ENCODE measurements at places on chromosomes 12 and 14.

DNA sequence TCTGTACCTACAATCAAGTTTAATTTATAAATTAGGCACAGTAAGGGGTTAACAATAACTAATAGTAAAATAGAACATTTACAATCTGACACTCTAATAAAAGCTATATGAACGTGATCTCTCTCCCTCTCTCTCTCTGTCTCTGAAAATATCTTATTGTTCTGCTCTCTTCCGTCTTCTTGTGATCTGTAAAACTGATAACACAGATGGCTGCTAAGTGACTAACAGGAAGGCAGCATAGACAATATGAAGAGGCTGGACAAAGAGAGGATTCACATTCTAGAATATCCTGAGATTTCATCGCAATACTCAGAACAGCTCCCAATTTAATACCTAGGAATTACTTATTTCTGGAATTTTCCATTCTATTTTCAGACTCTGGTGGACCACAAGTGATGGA is 827.2 kb downstream of the FLRT2 start:
- no peak for DNase-seq

DNA sequence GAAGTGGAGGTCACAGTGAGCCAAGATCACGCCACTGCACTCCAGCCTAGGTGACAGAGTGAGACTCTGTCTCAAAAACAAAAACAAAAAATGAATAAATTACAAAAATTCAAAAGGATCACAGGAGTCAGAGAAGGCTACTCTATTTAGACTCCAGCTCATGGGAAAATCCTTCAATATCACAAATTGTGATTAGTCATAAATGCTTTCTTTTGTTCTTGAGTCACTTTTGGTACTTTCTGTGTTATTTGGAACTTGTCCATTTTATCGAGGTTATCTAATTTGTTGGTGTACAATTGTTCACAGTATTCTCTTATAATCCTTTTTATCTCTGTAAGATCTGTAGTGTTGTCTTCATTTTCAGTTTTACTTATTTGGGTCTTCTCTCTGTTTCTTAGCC is 18.9 kb downstream of the ALDH2 start:
- peak; percentile 14 for DNase-seq

- no peak for DNase-seq
These were observed 102.4 kb downstream of the RFLNA start for GRCh38 chr12:124397399-124397679.

- DNase-seq, result no peak
These were observed 91.6 kb downstream of the EGLN3 start for GRCh38 chr14:33859306-33859705.

DNA sequence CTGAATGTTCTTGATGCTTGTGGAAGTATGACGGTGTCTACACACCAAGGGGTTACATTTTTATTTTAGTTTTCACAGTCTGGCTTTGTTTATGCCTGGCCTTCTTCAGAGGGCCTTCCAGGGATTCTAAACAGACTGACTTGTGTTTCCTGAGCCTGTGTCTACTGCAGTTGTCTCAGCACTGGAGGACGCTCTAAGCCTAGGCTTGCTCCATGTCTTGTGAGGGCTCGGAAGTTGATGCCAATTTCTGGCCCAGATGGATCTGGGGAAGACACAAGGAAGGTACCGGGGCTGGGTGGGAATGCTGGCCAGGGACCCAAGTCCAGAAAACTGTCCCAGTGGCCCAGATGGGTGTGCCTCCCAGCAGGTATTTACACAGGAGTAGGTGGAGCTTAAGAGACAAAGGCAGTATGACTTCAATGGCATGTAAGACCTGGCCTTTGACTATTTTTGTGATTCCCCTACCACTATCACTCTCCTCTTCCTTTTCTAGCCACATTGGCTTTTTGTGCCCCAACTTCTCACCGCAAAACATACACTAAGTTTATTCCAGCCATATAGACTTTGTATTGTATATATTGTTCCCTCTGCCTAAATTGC is 56.9 kb downstream of the GPR137C start:
- no peak for DNase-seq

- DNase-seq, result no peak
These were observed 23.0 kb downstream of the MVK start for GRCh38 chr12:109596418-109597244.

DNA sequence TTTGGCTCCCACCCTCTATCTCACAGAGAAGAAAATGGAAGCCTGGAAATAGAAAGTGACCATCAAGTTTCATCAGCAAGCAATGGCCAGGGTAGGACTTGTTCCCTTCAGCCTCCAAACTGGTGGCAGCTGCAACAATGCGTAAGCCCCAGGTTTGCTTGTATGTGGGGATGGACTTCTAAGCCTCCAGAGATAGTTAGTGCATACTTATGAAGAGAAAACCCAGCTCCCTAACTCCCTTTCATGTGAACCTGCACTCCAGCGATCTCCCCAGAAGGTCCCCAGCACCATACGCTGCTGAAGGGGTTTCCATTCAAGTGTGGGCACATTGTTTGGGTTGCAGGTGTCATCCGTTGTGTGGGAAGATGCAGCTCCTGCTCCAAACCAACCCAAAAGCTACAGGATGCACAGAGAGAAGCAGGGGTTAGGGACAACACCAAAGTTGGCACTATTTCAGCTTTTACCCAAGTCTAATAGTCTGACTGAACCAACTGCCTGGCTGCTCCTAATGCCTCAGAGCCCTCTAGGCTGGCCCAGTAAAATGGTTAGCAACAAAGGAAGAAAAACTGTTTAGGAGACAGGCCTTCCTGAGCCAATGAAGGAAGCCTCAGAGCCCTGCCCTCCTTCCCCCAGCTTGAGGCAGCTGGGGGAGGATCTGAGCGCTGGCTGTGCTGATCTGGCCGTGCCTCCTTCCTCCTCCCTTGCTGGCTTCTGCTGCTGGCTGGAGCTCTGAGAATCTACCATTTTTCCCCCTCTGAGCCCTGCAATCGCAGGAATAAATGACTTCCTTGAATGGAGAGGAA is 12.3 kb downstream of the ZFP36L1 start:
- no peak for DNase-seq

GRCh38 chr12:82144505-82144904 is 213.7 kb downstream of the CCDC59 start:
- no peak for DNase-seq

DNA sequence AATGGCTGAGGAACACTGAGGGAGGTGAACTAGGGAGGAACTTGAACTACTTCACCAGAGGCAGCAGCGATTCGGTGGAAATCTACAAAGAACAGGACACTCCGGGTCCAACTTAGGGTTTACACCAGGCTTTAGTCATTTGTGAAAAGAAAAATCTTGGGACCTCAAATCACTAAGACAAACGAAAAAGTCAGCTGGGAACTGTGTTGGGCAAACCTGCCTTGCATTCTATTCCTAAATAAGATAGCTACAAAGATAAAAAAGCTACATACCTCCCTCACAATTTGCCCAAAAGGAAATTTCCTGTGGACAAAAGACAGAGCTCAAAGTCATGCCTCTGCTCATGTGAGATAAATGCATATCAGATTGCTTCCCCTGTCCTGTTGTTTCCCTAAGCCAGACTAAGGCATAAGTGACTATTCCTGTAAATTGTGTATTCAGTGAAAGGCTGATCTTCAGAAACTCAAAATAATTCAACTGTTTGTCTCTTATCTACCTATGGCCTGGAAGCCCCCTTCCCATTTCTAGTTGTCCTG is 106.6 kb downstream of the APAF1 start:
- no peak for DNase-seq

GRCh38 chr12:126588586-126589249 is 1523.5 kb downstream of the AACS start:
- DNase-seq, result peak; percentile 32

- no peak for DNase-seq
These were observed 3.2 kb downstream of the TDRD9 start for GRCh38 chr14:103931422-103931821.

DNA sequence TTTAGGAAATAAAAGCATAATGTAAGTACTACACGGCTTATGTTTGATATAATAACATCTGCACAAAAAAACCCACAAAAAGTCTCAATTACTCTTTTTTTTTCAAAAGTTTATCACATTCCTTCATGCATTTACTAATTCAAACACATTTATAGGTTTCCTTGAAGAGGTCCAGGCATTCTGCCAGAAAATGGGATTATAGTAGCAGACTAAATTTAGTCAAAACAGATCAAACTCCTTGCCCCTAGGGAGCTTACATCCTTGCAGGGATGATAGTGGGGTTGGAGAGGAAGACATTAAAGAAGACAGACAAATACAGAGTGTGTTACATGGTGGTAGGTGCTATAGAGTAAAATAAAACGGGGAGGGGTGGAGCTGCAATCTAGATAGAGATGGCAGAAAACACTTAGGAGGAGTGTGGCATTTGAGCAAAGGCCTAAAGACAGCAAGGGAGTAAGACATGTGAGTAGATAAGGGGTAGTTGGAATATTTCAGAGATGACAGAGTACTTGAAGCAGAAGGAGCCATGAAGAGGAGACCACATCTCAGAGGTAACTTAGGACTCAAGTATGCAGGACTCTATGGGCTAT is 266.9 kb downstream of the PPFIA2 start:
- no peak for DNase-seq

DNA sequence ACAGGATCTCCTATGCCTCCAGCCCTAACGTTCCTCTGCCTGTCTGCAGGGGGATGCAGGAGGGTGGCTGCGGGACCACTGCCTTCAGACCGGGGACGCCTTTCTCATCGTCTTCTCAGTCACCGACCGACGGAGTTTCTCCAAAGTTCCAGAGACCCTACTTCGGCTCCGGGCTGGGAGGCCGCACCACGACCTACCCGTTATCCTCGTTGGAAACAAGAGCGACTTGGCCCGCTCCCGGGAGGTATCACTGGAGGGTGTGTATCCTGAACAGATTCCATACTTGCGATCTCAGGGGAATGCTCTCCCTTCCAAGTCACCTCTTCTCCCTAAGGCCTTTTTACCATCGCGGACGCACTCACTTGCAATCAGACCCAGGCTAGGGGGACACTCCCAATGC is 3.0 kb downstream of the REM2 start:
- no peak for DNase-seq

- no peak for DNase-seq
These were observed 14.1 kb upstream of the LRP1-AS start for GRCh38 chr12:57161491-57161890.

DNA sequence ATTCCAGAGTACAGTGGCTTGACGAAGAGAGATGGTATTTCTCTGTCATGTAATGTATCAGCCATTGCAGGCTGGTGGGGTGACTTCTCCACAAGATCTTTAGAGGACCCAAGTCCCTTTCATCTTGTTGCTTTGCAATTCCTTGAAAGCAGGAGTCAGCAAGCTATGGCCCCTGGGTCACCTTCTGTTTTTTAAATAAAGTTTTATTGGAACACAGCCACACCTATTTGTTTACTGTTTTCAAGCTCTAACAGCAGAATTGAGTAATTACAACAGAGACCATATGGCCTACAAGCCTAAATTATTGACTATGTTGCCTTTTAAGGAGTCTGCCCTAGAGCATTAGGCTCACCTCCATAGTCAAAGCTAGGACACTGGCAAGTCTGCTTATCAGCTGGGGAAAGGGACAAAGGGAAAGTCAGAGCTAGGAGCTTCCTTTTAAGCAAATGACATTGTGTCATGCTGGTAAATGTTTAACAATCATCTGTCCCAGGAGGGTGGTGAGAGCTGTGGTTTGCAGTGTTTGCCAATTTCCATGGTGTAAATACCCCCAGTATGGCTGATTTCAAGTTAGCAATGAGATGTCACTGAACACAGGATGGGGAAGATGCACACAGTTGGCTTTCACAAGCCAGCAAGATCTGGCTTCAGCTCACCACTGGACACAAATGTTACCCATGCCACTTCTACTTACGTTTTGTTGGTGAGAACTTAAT is 87.7 kb upstream of the PWP1 start:
- no peak for DNase-seq

- no peak for DNase-seq
These were observed 16.5 kb downstream of the SELPLG start for GRCh38 chr12:108616941-108617858.

DNA sequence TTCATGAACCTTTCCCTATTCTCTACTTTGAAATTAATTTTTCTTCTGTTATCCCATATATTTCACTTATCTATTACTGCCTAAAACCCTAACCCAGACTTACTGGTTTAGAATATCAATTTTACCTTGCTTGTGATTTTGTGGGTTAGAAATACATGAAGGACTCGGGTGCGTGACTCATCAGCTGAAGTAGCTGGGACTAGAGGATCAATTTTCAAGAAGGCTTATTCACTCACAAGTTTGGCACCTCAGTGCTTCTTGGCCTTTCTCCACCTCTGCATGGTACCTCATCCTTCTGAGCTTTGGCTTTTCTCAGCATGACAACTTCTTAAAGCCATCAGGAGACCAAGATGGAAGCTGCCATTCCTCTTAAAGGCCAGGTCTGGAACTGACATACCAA is 57.8 kb downstream of the TMEM117 start:
- DNase-seq, result no peak

- no peak for DNase-seq
These were observed 73.3 kb downstream of the STXBP6 start for GRCh38 chr14:24976602-24977001.

GRCh38 chr14:99664937-99665273 is 19.2 kb upstream of the CYP46A1 start:
- no peak for DNase-seq

GRCh38 chr12:94128280-94128679 is 20.1 kb upstream of the PLXNC1 start:
- no peak for DNase-seq

DNA sequence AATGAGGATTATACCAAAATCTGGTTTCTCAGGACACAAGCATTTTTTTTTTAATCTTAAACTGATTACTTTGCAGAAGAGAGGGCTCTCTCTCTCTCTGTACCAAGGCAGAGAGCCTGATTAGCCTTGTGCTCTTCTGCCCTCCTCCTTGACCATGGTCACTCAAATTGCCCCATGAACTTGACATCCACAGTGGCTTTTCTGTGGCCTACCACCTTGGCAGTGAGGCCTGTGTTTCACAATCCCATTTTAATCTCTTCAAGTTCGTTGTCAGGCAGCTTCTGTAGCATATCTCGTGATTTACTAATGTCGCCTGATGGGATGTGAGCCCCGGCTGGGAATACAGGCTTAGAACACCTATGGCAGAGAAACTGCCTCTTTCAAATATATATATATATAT is 30.7 kb upstream of the PWP1 start:
- DNase-seq, result no peak

GRCh38 chr12:59710004-59710628 is 114.3 kb downstream of the SLC16A7 start:
- no peak for DNase-seq

DNA sequence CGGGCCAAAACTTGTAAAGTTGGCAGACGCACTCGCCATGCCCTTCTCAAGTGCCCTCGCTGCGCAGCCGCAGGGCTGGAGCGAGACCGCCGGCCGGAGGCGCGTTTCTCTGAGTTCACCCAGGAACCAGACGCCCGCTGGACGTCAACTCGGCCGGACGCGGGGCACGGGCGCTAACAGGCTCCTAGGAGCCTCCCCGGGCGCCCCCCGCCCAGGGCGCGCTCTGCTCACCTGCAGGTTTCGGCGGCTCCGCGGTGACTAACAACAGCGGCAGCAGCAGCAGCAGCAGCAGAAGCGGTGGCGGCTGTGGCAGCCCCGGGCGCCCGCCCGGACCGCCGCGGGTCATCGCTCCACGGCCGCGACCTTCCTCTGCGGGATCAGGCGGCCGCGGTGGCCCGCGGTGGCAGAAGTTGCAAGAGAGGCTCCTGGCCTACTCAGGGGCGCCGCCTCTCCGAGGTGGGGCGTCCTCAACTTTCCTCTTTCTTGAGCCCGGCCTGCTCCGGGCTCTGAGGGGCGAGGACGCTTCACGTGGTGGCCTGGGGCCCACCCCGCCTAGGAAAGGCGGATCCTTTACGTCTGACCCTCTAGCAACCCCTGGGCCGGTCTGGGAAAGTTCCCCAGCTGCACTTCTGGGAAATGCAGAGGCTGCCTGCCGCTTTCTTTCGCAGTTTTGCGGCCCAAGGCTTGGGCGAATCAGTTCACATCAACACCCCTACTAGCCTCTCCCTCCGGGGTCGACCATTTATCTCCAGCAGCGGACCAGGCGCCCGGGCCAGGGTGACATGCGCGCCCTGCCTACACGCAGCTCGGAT is at the start of gene PLBD1:
Gene PLBD1 (minus strand): TSS at position 533 of the 812 bp plus-strand sequence. CDS start 187 bp downstream, at position 346.
- no peak for DNase-seq

Measured in AG09309 (cell line).